ENCODE measurements at places on chromosomes 2 and 18. TPM values are rescaled to one million over a fixed set of nuclear protein-coding genes. Genes with fewer than 3 reads are reported as not detected.

DNA sequence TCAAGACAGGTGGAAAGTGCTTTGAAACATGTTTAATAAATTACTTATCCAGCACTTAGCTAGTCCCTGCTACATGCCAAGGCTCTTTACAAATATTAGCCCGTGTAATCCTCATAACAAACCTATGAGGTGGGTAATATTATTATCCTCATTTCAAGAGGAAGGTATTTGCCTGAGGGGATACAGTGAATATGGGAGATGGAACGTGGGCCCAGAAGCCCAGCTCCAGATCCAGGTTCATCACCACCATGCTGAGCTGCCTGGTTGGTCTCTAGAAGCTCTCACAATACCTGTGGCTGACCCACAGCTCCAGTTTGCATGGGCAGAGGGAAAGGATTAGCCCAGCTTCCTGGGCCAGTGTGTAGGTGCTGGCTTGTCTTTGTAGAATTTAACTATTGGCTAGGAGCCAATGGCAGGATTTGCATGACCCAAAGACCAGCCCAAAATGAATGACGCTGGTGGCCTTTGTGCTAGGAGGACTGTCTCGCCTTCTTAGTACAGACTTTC is 61.6 kb upstream of the ATP8B1 start:
- DNase-seq: no peak

DNA sequence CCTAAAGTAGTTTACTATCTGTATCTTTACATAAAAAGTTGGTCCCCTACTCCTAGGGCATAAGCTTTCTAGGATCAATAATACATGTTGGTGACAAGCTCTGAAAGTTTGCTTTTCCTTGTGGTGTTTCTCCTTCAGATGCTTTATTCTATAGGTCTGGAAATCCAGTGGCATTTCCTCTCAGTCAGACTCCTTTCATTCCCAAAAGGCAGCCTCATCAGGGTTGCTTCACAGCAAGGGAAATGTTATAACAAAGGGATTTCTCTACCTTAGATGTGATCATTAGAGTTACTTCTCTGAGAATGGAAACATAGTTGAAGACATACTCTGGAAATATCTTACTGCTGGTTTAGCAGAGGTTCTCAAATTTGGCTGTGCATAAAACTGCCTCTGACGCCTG is 1072.4 kb upstream of the ZEB2 start:
- no peak for DNase-seq

DNA sequence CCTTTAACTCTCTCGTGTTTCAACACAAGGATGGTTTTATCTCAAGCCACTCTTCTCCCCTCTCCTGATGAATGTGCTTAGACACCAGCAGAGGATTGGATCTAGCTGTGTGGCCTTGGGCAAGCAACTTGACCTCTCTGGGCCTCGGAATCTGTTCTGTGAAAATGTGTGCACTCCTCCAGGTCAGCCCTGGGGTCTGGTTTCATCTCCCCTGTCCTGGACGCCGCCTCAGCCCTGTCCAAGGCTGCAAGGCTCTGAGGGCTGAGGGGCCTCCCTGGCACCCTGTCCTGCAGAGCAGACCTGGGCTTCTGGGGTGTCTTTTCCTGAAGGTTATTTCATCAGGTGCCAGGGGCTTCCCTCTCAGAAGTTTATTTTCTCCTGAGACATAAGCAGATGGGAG is 28.5 kb downstream of the CNDP1 start:
- no peak for DNase-seq

- DNase-seq: no peak
These were observed 47.7 kb downstream of the DNMT3A start for GRCh38 chr2:25293958-25294562.

Gene ELMOD3
- 18.5 TPM for total RNA-seq

- DNase-seq: no peak
These were observed 43.1 kb upstream of the SELENOI start for GRCh38 chr2:26302846-26303245.
